ENCODE measurements at places on chromosomes 6 and 20.
A peak's percentile ranks its signal among the peaks of the same experiment; 100 is the strongest.

GRCh38 chr6:22512686-22513427, 56.5 kb upstream of the HDGFL1 start:
- H3K27ac ChIP-seq, result no peak overlapping the region
- H3K4me1 ChIP-seq, result no peaks in the 10 kb centered on the region
- no peak for DNase-seq

- no peak overlapping the region for H3K4me3 ChIP-seq
- H3K4me1 ChIP-seq, result no peaks in the 10 kb centered on the region
- peaks cover 50% of the 10 kb centered on the region for H3K36me3 ChIP-seq
- H3K27ac ChIP-seq, result no peak overlapping the region
- H3K27me3 ChIP-seq, result no peaks in the 10 kb centered on the region
Measured at GRCh38 chr20:47269309-47270165, 87.0 kb downstream of the ZMYND8 start.

GRCh38 chr20:34190679-34191090, 50.5 kb upstream of the ASIP start:
- H3K36me3 ChIP-seq, result no peaks in the 10 kb centered on the region
- H3K27me3 ChIP-seq, result peaks cover 5% of the 10 kb centered on the region
- no peak overlapping the region for H3K4me3 ChIP-seq
- peak; percentile 6 for DNase-seq

DNA sequence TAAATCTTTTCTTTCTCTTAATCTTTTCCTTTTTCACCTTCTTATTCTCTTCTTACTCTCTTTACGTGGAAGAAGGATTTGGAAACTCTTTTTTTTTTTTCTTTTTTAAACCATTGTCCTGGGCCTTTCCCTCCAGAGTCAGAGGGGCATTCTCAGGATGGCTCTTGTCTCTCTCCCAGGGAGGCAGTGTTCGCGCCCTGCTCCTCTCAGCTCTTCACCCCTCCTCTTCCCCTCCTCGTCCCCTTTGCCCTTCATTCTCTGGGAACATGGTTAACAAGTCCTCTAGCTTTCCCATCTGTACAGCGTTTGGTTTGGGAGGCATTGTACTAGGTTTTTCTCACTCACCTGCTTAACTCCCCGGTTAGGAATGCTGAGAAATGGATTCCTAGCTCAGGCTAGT, 52.0 kb upstream of the TFB1M start:
- no peak overlapping the region for H3K27ac ChIP-seq
- no peak for DNase-seq
- no peaks in the 10 kb centered on the region for H3K4me1 ChIP-seq
- H3K4me3 ChIP-seq, result no peak overlapping the region

- H3K27ac ChIP-seq, result no peak overlapping the region
- H3K27me3 ChIP-seq, result peaks cover 9% of the 10 kb centered on the region
- no peak for DNase-seq
- no peaks in the 10 kb centered on the region for H3K4me1 ChIP-seq
- H3K4me3 ChIP-seq, result no peak overlapping the region
Measured at GRCh38 chr6:169935861-169936260, 184.4 kb downstream of the ERMARD start.

DNA sequence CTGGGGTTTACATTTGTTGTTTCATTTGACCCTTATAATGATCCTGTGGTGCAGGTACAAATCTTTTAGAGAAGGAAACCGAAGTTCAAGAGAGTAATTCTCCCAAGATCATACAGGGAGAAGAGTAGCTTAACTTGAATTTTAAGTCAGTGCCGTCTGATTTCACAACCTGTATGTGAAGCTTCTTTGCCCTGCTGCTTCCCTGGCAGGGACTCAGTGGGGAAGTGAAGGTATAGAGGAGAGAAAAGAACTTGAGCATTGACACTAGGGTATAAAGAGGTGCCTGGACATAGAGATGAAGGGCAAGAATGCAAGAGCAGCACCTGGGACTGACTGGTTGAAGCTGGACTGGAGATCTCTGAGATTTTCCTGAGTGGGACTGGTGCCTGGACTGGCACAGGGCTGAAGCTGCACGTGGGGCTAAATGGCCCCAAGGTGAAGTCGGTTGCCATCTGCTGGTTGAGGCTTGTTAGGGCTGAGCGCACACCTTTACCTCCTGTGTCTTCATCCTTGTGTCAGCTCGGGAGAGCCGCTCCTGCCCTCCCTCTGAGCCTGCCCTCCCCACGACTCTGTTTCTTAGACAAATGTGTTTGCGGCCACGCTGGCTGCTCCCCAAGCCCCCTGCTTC, 41.8 kb downstream of the FARS2 start:
- no peak overlapping the region for H3K4me3 ChIP-seq
- no peak overlapping the region for H3K27ac ChIP-seq
- DNase-seq, result peak; percentile 32

DNA sequence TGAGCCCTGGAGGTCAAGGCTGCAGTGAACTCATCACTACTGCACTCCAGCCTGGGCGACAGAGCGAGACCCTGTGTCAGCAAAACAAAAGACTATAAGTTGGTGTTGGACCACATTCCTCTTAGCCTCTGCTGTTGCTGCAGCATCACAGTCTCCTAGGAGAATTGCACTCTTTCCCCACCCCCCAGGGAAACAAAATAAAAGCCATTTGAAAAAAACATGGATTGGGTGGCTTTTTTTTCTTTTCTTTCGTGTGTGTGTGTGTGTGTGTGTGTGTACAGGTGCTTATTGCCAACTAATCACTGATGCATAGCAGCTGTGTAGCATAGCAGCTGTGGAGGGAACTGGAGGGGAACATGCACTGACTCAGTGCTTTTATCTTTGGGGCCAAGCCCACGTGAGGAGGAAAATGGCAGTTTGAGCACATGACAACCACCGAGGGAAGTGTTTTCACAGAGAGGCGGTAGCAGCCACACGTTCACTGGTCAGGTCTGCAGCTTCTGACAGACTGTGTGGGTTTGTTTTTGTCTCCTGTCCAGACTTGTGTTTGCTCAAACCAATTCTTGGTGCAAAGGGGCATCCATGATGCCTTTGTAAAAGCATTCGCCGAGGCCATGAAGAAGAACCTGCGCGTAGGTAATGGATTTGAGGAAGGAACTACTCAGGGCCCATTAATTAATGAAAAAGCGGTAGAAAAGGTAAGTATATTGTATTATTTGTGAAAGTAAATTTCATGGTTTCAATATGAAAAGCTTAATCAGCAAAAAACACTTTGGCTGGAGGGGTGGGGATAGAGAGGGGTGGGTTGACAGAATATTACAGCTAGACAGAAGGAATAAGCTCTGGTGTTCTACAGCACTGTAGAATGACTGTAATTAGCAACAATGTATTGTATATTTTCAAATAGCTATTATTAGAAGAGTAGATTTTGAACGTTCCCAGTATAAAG, 27.7 kb downstream of the ALDH5A1 start:
- no peak overlapping the region for H3K27ac ChIP-seq
- no peak for DNase-seq
- peaks cover 6% of the 10 kb centered on the region for H3K36me3 ChIP-seq

GRCh38 chr6:169843110-169843509, 91.7 kb downstream of the ERMARD start:
- no peak overlapping the region for H3K27ac ChIP-seq
- DNase-seq, result no peak
- peaks cover 4% of the 10 kb centered on the region for H3K27me3 ChIP-seq

- no peaks in the 10 kb centered on the region for H3K27me3 ChIP-seq
- peak; percentile 24 for DNase-seq
- peaks cover 35% of the 10 kb centered on the region for H3K36me3 ChIP-seq
Measured at GRCh38 chr6:31657406-31658157, 1.9 kb downstream of the APOM start.

GRCh38 chr6:62980093-62980492, 231.2 kb upstream of the FKBP1C start:
- no peaks in the 10 kb centered on the region for H3K4me1 ChIP-seq
- no peak overlapping the region for H3K27ac ChIP-seq
- no peaks in the 10 kb centered on the region for H3K27me3 ChIP-seq
- DNase-seq, result no peak
- no peak overlapping the region for H3K4me3 ChIP-seq
- H3K36me3 ChIP-seq, result no peaks in the 10 kb centered on the region

GRCh38 chr6:117381749-117382148, 44.0 kb downstream of the ROS1 start:
- no peaks in the 10 kb centered on the region for H3K36me3 ChIP-seq
- peaks cover 16% of the 10 kb centered on the region for H3K27me3 ChIP-seq
- DNase-seq, result no peak
- no peaks in the 10 kb centered on the region for H3K4me1 ChIP-seq

GRCh38 chr6:117007659-117008058, 130.6 kb downstream of the RFX6 start:
- H3K36me3 ChIP-seq, result no peaks in the 10 kb centered on the region
- H3K27me3 ChIP-seq, result no peaks in the 10 kb centered on the region
- no peak overlapping the region for H3K27ac ChIP-seq

- no peak overlapping the region for H3K4me3 ChIP-seq
- peaks cover 3% of the 10 kb centered on the region for H3K36me3 ChIP-seq
- DNase-seq, result no peak
- H3K27me3 ChIP-seq, result no peaks in the 10 kb centered on the region
- no peaks in the 10 kb centered on the region for H3K4me1 ChIP-seq
- no peak overlapping the region for H3K27ac ChIP-seq
Measured at GRCh38 chr6:100678027-100678426, 203.1 kb downstream of the ASCC3 start.

DNA sequence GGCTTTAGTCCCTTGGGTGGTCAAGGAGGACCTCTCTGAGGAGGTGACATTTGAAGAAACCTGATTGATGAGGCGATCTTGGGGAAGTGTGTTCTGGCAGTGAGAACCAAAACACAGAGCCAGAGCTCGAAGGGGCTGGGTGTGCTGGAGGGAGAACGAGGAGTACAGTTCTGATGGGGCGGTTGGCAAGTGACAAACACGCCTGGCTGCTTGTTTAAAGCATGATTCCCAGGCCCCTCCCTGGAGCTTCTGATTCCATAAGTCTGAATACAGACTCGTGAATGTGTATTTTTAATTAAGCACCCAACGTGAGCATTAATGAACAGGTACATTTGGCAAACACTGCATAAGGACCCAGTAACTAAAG, 886 bp upstream of the NFATC2 start:
- H3K36me3 ChIP-seq, result peaks cover 10% of the 10 kb centered on the region
- H3K4me3 ChIP-seq, result no peak overlapping the region
- H3K27me3 ChIP-seq, result no peaks in the 10 kb centered on the region
- peaks cover 33% of the 10 kb centered on the region for H3K4me1 ChIP-seq

GRCh38 chr6:26030716-26031115, 56.5 kb upstream of the HFE start:
- H3K36me3 ChIP-seq, result no peaks in the 10 kb centered on the region
- H3K4me3 ChIP-seq, result no peak overlapping the region
- DNase-seq, result no peak
- peaks cover 44% of the 10 kb centered on the region for H3K4me1 ChIP-seq
- no peak overlapping the region for H3K27ac ChIP-seq

DNA sequence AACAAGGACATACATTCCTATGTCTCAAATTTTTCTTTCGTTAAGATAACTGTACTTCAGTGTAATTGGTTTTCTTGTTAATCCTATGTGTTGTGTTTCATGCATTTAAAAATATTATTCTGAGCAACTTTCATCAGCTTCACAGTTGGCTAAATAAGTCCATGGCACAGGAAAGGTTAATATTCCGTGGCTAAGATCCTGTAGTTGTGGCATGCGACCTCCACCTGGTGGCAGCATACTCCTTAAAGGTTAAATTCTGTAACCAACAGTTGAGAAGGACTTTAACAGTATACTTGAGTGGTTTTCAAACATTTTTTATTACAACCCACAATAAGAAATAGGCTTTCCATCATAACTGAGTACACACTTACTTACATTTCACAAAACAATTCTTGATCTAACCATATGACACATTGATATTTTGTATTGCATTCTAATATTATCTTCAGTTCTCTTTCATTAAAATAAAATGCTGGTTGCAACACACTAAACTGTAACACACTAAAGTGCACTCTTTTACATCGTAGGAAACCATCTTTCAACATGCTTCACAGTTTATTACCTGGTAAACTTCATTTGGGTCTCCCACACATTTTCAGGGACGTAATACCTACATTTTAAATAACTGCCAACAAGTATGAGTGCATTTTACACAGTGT, 118.3 kb downstream of the SLX4IP start:
- H3K36me3 ChIP-seq, result no peaks in the 10 kb centered on the region
- DNase-seq, result no peak

- H3K4me1 ChIP-seq, result no peaks in the 10 kb centered on the region
- no peaks in the 10 kb centered on the region for H3K36me3 ChIP-seq
- no peak overlapping the region for H3K4me3 ChIP-seq
- H3K27me3 ChIP-seq, result no peaks in the 10 kb centered on the region
- H3K27ac ChIP-seq, result no peak overlapping the region
Measured at GRCh38 chr6:130744576-130745366, 82.4 kb upstream of the SMLR1 start.

GRCh38 chr6:133230052-133230451, 11.1 kb upstream of the EYA4 start:
- no peak overlapping the region for H3K4me3 ChIP-seq
- no peak for DNase-seq
- H3K4me1 ChIP-seq, result no peaks in the 10 kb centered on the region

GRCh38 chr6:2038092-2038491, 207.3 kb downstream of the GMDS start:
- no peak overlapping the region for H3K4me3 ChIP-seq
- no peaks in the 10 kb centered on the region for H3K36me3 ChIP-seq
- H3K27me3 ChIP-seq, result no peaks in the 10 kb centered on the region
- DNase-seq, result peak; percentile 1

DNA sequence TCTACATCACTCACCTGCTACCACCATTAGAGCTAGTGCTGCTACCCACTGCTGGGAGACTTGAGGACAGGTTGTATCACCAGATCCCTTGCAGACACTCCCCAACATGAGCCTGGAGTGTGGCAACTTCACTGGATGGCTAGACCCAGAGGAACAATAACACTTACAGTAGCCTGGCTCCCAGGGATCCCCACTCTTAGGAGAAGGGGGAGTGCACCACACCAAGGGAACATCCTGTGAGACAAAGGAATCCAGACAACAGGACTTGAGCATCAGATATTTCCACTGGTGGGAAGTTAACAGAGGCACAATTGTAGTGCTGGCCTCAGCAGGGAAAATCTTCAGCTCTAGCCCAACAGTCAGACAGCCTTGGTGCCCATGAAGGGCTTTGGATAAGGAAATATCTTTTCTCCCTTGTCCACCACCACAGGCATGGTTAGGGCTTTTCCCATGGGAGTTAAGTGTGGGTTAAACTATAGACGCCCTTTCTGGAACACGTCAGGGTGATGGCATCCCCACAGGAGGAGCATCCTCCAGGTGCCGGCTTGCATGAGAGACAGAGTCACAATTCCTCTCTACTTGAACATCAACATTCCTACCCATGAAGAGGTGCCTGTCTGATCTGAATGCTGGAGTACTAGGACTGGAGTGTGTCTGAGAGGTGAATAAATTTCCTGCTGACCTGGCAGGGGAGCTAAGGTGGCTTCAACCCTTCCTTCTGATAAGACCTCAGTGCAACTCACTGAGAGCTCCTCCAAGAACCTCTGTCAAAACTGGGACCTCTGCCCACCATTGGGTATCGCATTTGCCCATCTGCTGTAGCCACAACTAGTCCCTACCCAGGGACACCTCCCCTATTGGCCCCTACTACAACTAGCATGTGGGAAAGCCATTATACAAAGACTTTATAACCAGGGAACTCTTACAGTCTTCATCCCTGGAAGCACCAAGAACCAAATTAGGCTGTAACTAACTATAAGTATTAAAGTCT, 55.4 kb upstream of the SIRPG start:
- no peaks in the 10 kb centered on the region for H3K36me3 ChIP-seq
- H3K4me1 ChIP-seq, result peaks cover 8% of the 10 kb centered on the region
- H3K27me3 ChIP-seq, result no peaks in the 10 kb centered on the region
- no peak for DNase-seq
- no peak overlapping the region for H3K4me3 ChIP-seq
